Stimulated activated CD4-positive, alpha-beta T cell treated with anti-CD3 and anti-CD28 coated beads, TNF-alpha, amount 100 ng/mL, for 24 hours (primary cell): ENCODE measurements at places on chromosomes 6 and 20.

- no peak for DNase-seq
These were observed 42.4 kb downstream of the CNBD2 start for GRCh38 chr20:36010825-36011224.

DNA sequence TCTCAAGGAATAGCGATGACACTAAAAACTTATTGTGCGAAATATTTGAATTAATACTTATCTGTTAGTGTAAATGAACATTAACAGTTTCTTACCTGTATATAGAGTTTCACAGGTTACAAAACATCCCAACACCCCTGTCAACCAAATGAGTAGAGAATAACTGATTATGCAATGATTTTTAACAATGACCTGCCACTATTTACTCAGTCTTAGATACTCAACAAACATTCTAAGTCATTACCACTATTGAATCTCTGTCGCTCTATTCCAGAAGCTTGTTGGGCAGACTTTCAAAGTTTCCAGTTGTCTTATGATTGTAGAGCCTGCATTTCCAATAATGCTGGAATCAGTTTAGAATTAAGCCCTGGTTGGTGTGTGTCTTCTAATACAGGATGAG lies 85.5 kb downstream of the RNF182 start:
- DNase-seq: no peak

DNA sequence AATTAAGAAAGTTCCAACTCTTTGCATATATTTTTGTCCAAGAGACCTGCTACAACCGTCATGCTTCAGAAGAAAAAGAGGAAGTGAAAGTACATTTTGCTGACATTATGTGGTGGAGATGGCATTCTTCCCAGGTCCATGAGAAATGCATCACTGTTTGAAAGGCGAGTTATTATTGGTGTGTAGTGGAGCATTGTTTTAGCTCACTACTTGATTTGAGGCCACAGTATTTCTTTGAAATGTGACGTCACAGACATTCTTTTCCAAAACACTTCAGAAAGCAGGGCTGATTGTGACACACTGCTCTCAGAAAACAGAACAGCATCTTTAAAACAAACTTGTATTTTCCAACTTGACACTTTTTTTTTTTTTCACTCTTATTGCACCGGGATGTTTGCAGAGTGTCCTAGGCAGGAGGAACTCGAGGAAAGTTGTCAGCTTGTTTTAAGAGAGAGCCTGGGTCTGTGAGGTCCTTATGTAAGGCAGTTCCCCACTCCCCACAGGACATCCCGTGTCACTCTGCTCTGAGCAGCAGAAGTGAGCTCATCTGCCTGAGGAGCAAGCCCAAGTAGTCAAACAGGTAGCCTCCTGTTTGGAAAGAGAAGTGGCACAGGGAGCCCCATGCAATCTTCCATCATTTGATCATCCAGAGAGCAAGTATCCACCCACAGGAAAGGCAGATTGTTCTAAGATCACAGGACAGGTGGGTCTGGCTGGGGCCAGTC lies 1.1 kb downstream of the SPTLC3 start:
- DNase-seq: no peak

- no peak for DNase-seq
These were observed 513.8 kb downstream of the CDKAL1 start for GRCh38 chr6:21048047-21048446.

DNA sequence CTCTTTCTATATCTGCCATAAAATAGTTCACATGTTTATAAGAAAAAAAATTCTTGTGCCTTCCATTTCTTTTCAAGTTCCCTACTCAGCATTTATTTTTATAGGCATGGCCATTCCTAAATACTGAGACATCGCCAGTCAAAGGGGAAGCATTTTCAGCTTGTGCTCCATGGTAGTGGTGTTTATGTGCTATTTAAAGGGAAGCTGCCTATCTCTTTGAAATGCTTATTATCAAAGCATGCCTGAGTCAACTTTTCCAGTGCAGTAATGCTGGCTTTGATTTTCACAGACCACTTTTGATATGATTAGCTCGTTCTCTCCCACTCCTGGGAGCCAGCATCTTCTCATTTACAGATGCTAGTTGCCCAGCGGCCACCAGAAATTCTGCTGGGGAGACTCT lies 124.1 kb upstream of the RIN2 start:
- DNase-seq: no peak

DNA sequence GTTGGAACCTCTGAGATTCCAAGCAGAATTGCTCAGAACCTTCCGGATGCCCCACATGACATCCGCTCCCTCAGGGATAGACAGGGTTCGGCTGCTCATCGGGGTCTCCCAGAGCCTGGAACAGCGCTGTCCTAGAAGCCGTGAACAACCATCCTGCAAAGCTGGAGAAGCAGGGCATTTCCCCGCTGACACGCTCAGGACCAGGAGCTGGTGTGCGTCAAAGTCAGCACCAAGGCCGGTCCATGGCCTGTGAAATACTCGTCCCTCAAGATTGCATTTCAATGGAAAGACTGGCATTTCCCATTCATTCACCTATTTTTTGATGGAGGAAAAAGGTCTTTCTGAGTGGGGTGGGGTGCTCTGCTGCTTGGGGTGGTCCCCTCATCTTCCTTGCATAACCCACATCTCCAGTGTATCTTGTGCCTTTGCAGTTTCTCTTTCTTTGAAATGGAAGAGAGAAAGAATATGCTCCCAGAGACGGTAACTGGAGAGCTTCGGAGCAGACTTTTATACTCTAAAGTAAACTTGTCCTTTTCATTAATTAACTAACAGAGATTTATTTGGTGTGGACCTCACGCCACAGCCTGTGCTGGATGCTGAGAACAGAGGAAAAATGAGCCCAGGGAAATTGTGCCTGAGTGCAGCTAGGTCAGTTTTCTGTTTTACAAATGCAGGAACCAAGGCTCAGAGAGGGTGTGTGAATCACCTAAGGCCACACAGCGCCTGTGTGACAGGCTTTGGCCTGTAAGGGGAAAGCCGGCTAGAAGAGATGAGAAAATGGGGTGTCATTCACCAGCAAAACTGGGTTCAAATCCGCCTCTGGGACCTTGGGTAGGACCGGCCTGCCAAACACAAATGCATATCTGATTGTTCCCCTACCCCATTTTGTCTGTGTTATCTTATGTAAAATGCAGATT lies 52.4 kb downstream of the RBM38 start:
- no peak for DNase-seq

DNA sequence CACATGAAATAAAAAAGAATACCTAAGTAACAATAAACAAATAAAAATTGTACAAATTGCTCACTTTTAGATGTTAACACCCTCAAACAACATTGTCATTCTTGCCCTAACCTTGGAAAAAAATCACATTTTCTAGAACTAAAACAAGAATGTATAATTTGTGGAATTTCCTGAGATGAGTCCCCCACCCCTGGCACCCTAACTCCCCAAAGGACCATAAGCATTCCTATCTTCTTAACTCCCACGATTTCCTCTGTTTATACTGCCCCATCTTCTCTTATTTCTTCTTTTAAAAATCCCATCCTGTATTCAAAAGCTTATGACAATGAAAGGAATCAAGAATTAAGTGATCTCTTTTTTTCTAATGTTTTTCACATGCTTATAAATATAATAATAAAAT lies 70.9 kb downstream of the IBTK start:
- no peak for DNase-seq

GRCh38 chr20:62814060-62814708 lies 2.7 kb upstream of the COL9A3 start:
- DNase-seq: no peak
